Stimulated activated CD8-positive, alpha-beta memory T cell treated with anti-CD3 and anti-CD28 coated beads, Interleukin-12 subunit alpha, Interleukin-12 subunit beta, amount 100 ng/mL, for 4 hours (primary cell): ENCODE measurements at places on chromosomes 12 and 14.

GRCh38 chr12:109464642-109465351 lies 12.3 kb downstream of the KCTD10 start:
- no peak for DNase-seq

- DNase-seq = no peak
Observed at GRCh38 chr12:66627270-66627987, 51.4 kb downstream of the GRIP1 start.

GRCh38 chr14:105062048-105062433 lies 3.2 kb downstream of the GPR132 start:
- no peak for DNase-seq

- DNase-seq = no peak
Observed at GRCh38 chr14:94058674-94059138, 22.3 kb downstream of the DDX24 start.

DNA sequence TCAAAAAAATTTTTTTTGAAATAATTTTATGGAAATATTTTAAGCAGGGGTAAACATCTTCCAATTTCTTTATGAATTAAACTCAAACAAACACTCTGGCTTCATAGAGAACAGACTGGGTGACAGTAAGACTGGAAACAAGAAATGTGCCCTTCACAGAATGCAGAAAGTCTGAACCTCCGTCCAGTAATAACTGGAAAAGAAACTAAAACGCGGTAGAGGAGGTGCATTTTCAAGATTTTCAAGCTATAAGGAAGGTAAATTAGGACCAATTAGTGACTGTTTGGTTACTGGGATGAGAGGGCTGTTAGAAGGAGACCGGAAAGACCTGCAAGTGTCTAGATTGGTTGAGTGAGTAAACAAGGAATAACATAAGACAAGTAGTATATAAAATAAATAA lies 245.7 kb downstream of the CEP128 start:
- no peak for DNase-seq

DNA sequence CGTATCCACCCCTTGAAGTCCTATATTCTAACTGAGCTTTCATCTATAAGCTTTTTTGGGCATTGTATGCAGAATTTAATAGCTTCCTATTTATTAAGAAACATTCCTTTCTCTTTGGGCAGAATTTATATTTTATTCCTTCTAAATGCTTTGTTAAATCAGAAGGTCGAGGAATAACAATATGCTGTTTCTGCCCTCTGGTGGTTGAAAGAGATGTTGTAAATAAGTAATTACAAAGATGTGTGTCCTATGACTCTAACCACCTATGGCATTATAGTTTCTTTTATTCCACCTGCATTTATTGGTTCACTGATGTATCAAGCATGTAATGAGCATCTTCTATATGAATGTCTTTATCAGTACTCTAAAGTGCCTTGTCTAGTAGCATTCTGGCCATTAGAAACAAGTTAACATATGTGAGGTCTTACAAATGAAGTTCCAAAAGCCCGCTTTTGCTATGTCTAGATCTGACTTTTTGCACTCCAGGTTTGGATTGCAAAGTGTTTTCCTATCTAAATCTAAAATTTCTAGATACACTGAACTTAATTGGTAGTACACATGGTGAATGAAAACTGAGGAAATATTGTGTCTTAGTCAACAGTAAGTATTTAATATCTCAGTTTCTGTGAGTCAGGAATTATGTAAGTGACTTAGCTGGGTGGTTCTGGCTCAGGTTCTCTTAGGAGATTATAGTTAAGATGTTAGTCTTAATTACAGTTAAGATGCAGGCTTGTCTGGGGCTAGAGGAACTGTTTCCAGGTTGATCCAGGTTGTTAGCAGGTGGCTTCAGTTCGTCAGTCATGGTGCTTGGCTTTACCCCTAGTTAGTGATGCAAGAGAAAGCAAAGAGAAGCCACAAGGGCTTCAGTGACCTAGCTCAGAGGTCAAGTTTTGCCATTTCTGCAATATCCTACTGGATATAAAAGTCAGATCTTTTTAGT lies 57.5 kb downstream of the PLEKHA5 start:
- DNase-seq = no peak

DNA sequence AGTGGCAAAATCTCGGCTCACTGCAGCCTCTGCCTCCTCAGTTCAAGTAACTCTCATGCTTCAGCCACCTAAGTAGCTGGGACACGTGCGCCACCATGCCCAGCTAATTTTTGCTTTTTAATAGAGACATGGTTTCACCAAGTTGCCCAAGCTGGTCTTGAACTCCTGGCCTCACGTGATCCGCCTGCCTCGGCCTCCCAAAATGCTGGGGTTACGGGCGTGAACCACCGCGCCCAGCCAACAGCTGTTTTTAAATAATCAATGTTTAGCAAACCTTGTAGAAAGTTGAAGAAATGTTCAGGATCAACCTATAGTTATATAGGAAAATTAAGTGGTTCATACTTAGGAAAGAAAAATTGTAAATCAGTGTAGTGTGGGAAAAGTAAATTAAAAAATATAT lies 6.0 kb upstream of the HSP90AA1 start:
- DNase-seq = no peak

DNA sequence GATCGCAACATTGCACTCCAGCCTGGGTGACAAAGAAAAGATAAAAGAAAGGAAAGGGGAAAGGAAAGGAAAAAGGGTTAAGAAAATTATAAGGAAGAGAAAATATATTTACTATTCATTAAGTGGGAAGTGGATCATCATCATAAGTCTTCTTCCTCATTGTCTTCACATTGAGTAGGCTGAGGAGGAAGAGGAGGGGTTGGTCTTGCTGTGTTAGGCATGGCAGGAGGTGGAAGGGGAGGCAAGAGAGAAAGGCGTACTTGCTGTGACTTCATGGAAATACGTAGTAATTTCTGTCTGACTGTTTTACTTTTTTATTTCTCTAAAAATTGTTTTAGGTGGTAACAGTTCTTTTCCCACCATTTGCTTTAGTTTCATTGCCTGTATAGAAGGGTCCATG lies 26.2 kb downstream of the FAM177A1 start:
- no peak for DNase-seq

DNA sequence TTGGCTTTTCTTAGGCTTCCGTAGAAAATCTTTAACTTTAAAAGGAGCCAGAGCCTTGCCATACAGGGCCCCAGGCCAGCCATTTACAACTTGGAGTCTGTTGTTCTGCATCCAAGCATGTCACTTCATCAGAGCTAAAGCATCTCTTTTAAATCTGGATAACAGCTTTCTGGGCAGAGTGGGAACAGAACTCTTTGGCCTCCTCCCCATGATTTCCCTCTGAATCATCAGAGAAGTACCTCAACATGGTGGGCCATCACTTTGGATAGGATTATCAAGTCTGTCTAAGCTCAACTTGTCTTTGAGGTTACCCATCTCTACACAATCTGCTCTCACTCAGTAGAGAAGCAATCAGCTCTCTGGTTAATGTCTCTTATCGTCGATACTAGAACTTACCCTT lies 170.9 kb downstream of the SLC6A15 start:
- no peak for DNase-seq

GRCh38 chr12:51730745-51731144 lies 117.8 kb downstream of the FIGNL2 start:
- DNase-seq = no peak

GRCh38 chr14:58747181-58747580 lies 109.4 kb downstream of the DACT1 start:
- DNase-seq = no peak
